ENCODE measurements at places on chromosomes 1 and 21. TPM values are rescaled to one million over a fixed set of nuclear protein-coding genes. Genes with fewer than 3 reads are reported as not detected.

DNA sequence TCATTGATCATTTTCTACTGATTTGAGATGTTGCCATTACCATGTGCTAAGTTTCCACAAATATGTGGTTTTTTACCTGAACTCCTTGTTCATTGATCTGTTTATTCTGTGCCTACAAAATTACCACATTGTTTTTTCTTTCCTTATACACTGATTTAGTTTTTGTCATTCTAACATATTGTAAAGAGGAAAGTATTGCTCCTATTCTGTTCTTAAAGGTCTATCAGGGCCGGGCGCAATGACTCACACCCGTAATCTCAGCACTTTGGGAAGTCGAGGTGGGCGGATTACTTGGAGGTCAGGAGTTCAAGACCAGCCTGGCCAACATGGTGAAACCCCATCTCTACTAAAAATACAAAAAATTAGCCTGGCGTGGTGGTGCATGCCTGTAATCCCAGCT is 75.1 kb downstream of the CAMTA1 start:
- DNase-seq: no peak

The ESPN gene
- total RNA-seq: not detected

The RNU1-2 gene
- total RNA-seq: under 0.01 TPM

The SPRR1A gene
- total RNA-seq: not detected

All from breast epithelium (tissue), 4 donors.